ENCODE measurements at places on chromosomes 11 and 22. TPM values are rescaled to one million over a fixed set of nuclear protein-coding genes. Genes with fewer than 3 reads are reported as not detected.

DNA sequence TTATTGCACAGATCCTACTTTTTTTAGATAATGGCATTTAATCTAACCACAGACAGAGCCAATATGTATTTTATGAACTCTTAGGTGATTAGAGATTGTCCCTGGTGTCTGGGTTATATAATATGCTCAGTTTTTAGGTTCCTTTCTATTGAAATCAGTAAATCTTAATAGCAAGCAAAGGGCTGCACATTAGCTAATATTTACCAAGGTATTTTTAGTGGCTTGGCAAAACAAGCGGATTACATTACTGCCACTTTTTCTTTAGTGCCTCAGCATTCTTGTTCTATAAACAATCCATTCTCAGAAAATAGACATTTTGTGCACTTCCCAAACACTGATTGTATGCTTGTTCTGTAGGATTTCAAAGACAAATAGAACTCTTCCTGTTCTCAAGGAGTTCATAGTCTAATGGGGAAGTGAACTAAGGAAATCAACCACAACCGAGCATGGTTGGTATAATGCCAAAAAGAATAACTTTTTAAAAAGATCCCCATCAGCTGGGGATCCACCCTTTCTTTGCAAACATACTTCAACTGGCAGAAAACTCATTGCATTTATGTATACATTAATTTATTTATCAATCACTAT, 23.8 kb downstream of the KCNJ1 start:
- ATAC-seq, result no peak

GRCh38 chr11:47373876-47374719, 4.2 kb downstream of the SPI1 start:
- peak; percentile 91 for ATAC-seq

The GAS2 gene
- total RNA-seq, result 3.3 TPM

DNA sequence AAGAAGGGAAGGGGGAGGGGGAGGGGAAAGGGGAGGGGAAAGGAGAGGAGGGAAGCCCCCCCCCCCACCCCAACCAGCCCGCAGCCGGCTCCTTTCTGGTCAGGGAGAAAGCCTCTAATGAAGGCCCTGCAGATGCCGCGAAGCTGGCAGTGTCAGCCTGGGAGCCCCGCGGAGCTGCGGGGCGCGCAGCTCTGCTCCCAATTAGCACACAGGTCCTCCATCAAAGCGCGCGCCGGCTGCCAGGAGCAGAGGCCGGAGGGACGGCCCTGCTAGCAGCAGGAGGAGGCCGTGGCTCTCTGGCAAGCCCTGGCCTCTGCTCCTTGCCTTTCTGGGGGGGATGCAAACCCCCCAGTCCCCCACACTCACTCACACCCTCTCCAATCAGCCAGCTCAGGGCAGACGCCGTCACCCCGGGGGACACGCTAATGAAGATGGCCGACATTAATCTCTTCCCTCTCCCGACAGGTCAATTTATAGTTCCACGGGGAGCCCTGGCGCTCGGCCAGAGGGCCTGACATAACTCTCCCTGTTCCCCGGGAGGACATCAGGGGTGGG, 70.5 kb upstream of the TCF20 start:
- peak; percentile 75 for ATAC-seq

DNA sequence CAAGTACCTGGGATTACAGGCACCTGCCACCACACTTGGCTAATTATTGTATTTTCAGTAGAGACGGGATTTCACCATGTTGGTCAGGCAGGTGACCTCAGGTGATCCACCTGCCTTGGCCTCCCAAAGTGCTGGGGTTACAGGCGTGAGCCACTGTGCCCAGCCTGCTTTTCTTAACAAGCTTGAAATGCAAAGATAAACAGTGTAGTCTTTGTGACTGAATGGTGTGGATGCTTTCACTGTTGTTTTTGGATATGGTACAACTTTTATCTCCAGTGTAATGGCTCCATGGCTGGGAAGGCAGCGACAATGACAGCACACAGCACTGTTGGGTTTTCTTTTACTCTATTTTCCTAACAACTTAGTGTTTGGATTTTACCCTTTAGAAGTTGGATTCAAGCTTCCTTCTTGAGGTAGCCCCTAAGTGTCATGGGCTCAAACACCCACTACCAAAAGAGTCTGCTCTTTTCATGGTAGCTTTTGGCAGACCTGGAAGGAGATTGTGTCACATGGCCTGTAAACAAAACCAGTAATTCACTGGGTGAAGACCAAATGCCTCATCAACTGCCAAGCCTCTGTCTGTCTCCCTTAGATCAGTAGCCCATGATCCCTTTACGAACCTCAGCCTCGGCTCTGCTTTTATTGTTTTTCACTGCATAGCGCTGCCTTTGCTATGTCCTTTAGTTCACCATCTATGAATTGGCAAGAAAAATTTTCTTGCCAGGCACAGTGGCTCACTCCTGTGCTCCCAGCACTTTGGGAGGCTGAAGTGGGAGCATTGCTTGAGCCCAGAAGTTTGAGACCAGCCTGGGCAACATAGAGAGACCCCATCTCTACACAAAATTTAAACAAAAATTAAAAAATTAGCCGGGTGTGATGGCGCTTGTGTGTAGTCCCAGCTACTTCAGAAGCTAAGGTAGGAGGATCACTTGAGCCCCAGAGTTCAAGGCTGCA, 6.4 kb downstream of the VPS51 start:
- ATAC-seq, result no peak

- no peak for ATAC-seq
Observed at GRCh38 chr11:120900643-120901042, 123.3 kb upstream of the TBCEL start.

The CALCB gene
- 9.3 TPM for total RNA-seq

DNA sequence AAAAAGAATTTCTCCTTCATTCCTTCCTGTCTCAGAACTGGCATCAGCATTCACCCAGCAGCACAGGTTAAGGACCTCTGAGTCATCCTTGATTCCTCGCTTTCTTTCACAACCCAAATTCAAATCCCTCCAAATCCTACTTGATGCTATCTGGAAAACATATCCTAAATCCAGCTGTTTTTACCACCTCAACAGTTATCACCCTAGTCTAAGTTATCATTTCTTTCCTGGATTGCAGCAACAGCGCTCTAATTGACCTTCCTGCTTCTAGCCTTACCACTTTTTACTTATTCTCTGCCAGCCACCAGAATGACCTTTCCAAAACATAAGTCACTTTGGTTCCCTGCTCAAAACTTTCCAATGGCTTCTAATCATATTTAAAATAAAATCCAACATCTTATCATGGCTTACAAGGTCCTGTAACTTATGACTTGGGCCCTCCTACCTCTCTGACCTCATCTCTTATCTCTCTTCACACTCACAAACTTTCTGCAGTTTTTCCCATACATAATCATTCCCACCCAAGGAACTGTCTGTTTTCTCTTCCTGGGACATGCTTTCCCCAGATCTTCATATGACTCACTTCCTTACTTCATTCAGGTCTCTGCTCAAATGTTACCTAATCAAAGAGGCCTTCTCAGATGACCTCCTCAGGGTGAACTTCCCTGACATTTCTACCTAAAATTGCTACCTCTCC, 119.4 kb downstream of the TTC28 start:
- peak; percentile 99 for ATAC-seq

The HYLS1 gene
- 6.1 TPM for total RNA-seq

The DDTL gene
- total RNA-seq, result 9.1 TPM

The GRIK4 gene
- total RNA-seq, result 0.87 TPM

GRCh38 chr11:78821371-78822306, 247.0 kb upstream of the NARS2 start:
- ATAC-seq, result no peak

The OR56B4 gene
- not detected for total RNA-seq

DNA sequence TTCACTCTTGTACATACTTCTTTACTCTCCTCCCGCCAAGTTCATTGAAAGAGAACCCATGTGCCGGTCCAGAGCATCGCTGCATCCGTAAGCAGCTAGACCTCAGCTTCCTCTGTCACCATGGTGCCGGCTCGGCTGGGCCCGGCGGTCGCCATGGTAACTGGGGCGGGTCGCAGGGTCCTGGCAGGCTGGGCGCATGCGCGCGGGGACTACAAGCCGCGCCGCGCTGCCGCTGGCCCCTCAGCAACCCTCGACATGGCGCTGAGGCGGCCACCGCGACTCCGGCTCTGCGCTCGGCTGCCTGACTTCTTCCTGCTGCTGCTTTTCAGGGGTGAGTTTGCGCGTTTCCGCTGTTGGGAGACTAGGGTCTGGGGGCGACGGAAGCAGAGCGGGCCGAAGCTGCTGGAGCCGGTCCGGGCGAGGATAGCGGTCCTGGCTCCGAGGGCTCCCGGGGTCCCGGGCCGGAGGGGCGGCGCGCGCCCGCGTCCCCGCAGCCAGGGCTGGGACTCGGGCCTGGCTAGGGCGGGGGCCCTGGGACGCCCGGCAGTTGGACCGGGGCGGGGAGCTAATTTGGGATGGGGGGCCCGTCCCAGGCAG, at the start of gene JAM3:
JAM3 (plus strand) TSS at position 244 of the 597 bp plus-strand sequence; CDS start at position 256, 12 bp downstream.
- peak; percentile 44 for ATAC-seq

DNA sequence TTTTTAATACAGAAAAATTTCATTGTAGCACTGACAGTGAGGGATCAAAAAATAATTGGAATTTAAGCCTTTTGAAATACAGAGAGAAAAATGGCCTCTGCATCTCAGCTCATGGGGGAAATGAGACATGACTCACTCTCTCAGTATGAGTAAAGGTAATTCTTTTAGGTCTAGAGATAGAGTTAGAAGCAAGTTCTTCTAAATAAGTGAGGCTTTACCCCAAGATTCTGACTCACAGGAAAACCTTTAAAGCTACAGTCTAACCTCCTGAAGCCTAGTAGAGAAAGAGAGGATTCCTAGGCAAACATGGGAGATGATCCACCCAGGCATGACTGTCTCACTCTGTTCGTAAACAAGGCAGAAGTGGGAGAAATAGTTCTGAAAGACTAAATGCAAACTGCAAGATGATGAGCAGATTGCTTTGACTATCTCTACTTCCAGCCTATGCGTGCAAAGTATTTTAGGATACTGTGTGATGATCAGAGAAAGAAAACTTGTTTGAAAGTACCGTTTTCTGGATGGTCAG, 1003.3 kb upstream of the CCDC90B start:
- ATAC-seq, result no peak

The IGF2 gene
- 0.52 TPM for total RNA-seq

GRCh38 chr11:113663567-113663966, 42.5 kb downstream of the TMPRSS5 start:
- ATAC-seq, result peak; percentile 75

DNA sequence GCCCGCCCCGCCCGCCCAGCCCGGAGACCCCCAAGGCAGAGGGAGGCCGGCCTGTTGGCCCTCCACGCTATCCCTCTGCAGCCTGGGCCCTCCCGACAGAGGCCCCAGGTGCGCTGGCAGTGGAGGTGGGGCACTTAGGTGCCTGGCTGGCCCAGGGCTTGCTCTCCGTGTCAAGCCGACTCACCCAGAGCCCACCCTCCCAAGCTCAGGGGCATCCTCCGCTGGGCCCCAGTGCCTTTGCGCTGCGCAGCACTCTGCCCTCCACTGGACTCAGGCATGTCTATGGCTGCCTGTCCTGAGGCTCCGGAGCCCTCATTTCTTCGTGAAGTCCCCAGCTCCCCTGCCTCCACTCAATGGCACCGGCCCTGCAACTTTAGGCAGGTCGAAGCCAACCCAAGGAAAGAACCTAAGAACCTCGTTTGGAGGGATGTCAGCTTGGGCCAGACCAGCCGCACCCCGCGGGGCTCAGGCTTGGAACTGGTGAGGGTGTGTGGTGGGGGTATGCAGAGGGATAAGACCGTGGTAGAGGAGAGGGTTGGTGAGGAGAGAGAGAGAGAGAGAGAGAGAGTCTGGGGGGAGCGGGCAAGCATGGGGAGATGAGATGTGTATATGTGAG, 6.1 kb downstream of the SMIM45 start:
- ATAC-seq, result peak; percentile 13

The KIRREL3 gene
- total RNA-seq, result 3.9 TPM

GRCh38 chr11:12606597-12606996, 67.6 kb upstream of the TEAD1 start:
- no peak for ATAC-seq

The POU2F3 gene
- total RNA-seq, result 0.14 TPM

DNA sequence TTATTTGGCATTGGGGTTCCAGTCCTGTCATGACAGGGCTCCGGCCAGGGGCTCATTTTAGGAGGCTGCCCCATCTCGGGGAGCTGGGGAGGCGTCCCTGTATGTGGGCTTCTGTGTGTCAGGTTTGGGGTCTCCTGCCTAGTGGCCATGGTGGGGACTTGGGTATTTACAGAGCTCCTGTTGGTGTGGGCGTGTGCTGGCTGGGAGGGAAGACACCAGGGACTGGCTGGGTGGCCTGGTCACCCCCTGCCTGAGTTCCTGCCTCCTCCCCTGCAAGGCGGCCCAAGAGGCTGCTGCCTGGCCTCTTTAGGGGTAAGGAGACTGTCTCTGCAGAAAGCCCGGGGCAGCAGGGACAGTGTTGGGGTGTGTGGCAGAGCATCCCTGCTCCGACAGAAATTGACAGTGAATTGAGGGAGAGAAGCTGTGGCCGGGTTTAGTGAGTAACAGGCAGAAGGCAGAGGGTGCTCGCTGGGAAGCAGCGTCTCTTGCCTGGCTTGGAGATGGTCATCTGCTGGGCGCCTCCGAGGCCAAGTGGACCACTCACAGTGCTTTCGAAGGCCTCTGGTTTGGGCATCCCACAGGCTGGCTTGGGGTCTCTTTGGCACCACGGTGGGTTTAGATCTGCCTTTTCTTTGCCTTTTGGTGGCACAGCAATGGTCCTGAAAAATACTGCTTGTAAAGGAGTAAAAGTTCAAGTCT, 40.3 kb upstream of the GRAMD4 start:
- ATAC-seq, result no peak

GRCh38 chr11:64723117-64723906, at the start of gene NRXN2:
Gene NRXN2, minus strand, starts transcription at chr11:64723197. Its CDS starts 9,498 bp downstream, at chr11:64713699.
- ATAC-seq, result peak; percentile 87
